Dorsolateral prefrontal cortex (tissue), 122 donors: ENCODE measurements at places on chromosomes 12 and 14. TPM values are rescaled to one million over a fixed set of nuclear protein-coding genes. Genes with fewer than 3 reads are reported as not detected.

KRAS gene
- total RNA-seq, result 42.2 TPM

TAS2R19 gene
- total RNA-seq, result 7.0 TPM

SIX6 gene
- not detected for total RNA-seq

AMN gene
- total RNA-seq, result 0.40 TPM

TMEM119 gene
- 2.7 TPM for total RNA-seq

SPATA7 gene
- total RNA-seq, result 27.1 TPM

STYK1 gene
- total RNA-seq, result 13.7 TPM

KRT77 gene
- total RNA-seq, result not detected

FAM90A1 gene
- total RNA-seq, result not detected

TPPP2 gene
- 0.71 TPM for total RNA-seq
